ENCODE measurements at places on chromosomes 7 and 10.

DNA sequence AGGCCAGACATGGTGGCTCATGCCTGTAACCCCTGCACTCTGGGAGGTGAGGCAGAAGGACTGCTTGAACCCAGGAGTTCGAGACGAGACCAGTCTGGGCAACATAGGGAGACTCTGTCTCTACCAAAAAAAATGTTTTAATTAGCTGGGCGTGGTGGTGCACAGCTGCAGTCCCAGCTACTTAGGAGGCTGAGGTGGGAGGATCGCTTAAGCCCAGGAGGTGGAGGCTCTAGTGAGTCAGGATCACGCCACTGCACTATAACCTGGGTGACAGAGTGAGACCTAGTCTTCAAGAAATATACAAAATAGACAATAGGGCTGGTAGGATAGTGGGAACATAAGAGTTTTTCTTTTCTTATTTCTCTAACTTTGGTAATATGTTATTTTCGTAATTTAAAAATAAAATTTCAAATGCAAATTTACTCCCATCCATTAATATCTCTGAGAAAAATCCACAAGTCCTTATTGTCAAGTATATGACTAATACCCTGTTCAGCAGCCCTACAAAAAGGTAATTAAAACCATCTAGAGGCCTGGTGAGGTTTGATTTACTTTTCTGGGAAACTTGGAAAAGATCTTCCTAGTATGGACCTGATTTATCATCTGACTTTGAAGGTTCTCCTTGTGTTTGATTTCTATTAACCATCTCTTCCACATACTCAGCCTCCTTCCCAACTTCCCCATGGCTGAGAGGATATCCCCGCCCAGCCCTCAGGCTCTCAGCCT lies 50.0 kb downstream of the CREB3L2 start:
- DNase-seq, result no peak

GRCh38 chr10:124164264-124164663 lies 70.9 kb upstream of the CHST15 start:
- no peak for DNase-seq

GRCh38 chr10:110979611-110980010 lies 60.2 kb downstream of the SHOC2 start:
- no peak for DNase-seq

DNA sequence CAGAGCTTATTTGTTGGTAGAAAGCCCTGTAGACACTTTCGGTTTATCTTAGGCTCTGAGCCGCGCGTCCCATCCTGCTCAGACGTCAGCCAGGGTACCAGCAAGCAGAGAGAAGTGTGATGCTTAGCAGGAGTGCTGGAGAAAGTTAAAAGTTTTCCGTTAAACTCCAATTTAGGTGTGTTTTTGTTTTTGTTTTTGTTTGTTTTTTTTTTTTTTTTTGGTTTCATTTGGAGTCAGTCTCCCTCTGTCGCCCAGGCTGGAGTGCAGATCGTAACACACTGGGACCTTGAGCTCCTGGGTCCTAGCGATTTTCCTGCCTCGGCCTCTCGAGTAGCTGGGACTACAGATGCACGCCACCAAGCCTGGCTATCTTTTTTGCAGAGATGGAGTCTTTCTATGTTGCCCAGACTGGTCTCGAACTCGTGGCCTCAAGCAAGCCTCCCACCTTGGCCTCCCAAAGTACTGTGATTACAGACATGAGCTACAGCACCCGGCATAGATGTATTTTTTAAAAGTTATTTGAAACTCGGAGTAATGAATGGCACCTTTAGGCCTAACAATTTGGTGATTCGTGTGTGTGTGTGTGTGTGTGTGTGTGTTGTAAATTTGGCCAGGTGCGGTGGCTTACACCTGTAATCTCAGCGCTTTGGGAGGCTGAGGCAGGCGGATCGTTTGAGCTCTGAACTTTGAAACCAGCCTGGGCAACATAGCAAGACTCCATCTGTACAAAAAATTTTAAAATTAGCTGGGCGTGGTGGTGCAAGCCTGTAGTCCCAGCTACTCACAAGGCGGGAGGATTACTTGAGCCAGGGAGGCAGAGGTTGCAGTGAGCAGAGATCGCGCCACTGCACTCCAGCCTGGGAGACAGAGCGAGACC lies 1.3 kb upstream of the HIP1 start:
- DNase-seq, result no peak

GRCh38 chr10:120328647-120329046 lies 128.4 kb upstream of the PLPP4 start:
- DNase-seq, result no peak

DNA sequence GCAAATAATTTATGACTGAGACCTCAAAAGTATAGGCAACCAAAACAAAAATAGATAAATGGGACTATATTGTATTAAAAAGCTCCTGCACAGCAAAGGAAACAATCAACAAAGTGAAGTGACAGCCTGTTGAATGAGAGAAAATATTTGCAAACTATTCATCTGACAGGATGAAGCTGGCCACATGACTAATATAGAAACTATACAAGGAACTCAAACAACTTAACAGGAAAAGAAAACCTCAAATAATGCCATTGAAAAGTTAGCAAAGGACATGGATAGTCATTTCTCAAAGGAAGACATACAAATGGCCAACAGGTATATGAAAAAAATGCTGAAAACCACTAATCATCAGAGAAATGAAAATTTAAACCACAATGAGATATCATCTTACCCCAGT lies 245.1 kb downstream of the STK31 start:
- no peak for DNase-seq

DNA sequence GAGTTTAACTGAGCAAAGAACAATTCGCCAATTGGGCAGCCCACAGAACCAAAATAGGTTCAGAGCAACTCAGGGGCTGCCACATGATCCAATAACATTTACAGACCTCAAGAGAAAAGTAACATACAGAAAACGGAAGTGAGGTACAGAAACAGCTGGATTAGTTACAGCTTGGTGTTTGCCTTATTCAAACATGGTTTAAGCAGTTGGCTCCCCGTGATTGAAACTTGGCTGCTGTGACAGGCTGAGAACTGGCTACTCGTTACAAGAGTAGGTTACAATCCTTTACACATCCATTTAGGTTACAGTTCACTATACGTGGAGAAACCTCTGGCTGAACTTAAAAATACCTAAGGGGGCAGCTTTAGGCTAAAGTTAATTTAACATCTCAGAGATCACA lies 673.1 kb upstream of the PHF14 start:
- DNase-seq, result no peak

GRCh38 chr10:102227050-102227449 lies 951 bp downstream of the ELOVL3 start:
- peak; percentile 85 for DNase-seq

- DNase-seq, result no peak
These were observed 107.4 kb downstream of the STRA8 start for GRCh38 chr7:135341049-135341448.

- no peak for DNase-seq
These were observed 1.3 kb downstream of the IMMP2L start for GRCh38 chr7:111560773-111561653.

GRCh38 chr10:676178-676577 lies 13.3 kb downstream of the DIP2C start:
- no peak for DNase-seq

All from GF-D8 (cell line).